ENCODE measurements at places on chromosomes 4 and X.
A peak's percentile ranks its signal among the peaks of the same experiment; 100 is the strongest.

GRCh38 chrX:39859991-39860861 is 237.5 kb downstream of the BCOR start:
- peak; percentile 52 for DNase-seq

- no peak for DNase-seq
Measured at GRCh38 chr4:133095591-133095990, 53.5 kb upstream of the PCDH10 start.

DNA sequence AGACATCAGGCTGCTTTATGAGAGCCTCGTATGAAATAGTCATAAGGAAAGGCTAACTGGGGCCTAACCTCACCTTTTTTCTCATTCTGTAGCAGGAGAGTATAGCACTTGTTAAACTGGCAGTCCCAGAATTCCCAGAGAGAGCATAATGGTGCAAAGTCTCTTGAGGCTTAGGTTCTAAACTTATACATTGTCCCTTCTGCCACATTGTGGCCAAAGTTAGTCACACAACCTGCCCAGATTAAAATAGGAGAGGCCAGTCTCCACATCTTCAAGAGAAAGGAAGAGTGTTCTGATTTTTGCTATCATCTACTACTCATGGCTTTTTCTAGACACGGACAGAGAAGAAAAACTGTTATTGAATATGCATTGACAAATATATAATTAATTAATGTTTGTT is 1588.9 kb upstream of the PCDH7 start:
- DNase-seq: no peak

GRCh38 chrX:68570598-68570997 is 71.7 kb downstream of the YIPF6 start:
- no peak for DNase-seq

GRCh38 chr4:13476915-13477314 is 7.2 kb downstream of the RAB28 start:
- DNase-seq: no peak

- DNase-seq: no peak
Measured at GRCh38 chr4:41844327-41844726, 90.9 kb upstream of the TMEM33 start.

GRCh38 chrX:57406149-57406548 is 119.6 kb downstream of the FAAH2 start:
- DNase-seq: no peak

GRCh38 chr4:57163530-57164459 is 53.6 kb upstream of the IGFBP7 start:
- DNase-seq: peak; percentile 68

- no peak for DNase-seq
Measured at GRCh38 chr4:52076731-52077130, 25.6 kb downstream of the SPATA18 start.

Data from GDM1 (cell line).